Renal pelvis (tissue), 12 donors: ENCODE measurements at places on chromosomes 4 and X. TPM values are rescaled to one million over a fixed set of nuclear protein-coding genes. Genes with fewer than 3 reads are reported as not detected.

DNA sequence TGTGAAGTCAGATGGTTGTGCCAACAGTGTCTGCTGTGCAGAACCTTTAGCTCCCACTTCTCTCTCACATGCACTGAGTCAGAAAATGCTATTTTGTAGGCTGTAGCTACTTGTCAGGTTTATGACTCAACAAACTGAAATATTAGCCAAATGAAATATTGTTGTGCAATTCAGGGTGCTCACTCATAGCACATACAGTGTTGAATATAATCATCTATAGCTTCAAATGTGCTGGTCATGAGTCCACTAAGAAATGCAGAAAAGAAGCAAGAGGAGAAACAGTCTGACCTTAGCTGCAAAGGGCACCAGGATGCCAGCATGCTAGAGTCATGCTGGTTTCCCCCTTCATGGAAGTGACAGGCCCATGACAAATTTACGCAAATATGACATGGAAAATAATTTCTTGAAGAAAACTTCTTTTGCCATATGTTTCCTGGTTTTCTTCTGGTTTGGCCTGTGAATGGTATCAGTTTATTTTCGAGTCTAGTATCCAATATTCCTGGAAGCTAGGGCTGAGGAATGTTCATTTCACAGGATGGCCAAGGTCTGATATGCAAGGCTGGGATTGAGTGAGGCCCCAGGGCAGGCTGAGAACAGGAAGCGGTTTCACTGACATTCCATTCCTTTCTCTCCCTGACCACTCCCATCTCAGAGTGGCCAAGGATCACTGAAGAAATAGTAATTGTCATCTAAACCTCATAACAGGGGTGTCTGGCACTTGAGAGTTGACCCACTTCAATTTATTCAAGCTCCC lies 10.3 kb upstream of the CXCL2 start:
- DNase-seq: peak; percentile 26

- DNase-seq: peak; percentile 24
Measured at GRCh38 chrX:15468036-15468435, 25.1 kb downstream of the PIR start.

- DNase-seq: no peak
Measured at GRCh38 chr4:99610605-99611175, 36.1 kb downstream of the MTTP start.

DNA sequence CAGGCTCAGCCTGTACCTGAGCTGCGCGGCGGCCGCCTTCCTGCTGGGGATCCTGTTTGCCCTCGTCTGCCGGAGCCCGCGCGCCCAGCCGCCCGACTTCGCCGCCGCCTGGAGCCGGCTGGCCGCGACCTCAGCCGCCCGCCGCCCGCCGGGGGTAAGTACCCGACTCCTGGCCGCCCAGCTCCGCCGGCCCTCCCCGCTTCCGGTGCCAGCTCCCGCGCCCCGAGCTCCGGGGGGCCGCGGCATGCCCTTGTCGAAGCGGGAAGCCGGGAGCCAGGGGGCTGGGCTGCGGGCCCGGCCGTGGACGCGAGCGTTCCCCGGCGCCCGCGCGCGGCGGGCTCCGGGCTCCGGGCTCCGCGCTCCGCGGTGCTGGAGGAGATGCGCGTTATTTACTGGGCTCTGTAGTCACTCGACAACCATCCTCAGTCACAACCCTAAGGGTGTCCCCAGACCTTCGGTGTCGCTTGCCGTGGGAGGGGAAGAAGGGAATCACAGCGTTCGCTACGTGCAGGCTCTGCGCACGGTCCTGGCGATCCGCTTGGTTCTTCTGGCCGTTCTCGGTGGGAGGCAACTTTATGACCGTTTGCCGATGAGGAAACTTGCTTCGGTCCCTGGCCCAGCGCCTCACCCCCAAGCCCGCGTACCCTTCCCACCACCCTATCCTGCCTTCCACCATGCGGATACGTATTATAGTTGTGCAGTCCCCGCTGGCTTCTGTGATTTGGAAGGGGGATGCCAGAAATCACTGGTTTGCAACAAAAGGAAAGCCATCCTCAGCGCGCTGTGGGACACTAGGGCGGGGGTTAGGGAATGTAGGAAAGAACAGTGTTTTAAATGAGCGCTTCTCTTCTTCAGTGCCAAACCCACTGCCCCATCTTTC lies 944 bp downstream of the SNX25 start:
- no peak for DNase-seq

DNA sequence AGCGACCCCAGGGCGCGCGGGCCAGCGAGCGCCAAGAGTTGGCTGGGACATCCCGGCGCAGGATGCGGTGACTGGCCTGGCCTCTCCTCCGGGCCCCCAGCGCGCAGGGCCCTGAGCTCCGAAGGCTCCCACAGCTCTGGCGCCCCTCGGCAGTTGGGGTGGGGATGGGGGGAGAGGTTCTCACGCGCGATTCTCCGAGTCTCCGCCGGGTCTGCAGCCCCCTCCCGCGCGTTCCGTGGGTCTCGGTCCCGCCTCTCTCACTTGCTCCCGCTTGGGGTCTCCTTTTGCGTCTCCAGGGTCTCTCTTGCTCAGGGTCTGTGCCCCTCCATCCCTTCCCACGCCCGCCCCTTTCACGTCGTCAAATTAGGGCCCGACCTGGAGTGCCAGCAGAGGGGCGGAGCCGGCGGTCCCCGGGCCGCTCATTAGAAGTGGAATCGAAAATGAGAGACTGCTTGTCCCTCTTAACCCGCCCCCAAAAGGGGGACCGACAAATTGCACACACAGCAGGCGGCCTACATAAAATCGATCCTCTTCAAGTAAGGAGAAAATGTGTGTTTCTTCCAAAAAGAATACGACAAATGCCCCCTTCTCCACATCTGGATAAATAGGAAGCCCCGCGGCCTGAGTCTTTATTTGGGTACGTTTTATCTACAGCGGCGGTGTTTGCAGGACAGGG lies 877 bp upstream of the NKX1-1 start:
- no peak for DNase-seq

GRCh38 chrX:51520393-51520792 lies 24.0 kb upstream of the NUDT11 start:
- DNase-seq: no peak

ACE2 gene
- 51.2 TPM for polyA plus RNA-seq

TMPRSS11B gene
- 0.10 TPM for polyA plus RNA-seq

RBMX gene
- 401 TPM for polyA plus RNA-seq
